Stimulated activated naive CD8-positive, alpha-beta T cell treated with anti-CD3 and anti-CD28 coated beads, Interleukin-15, amount 100 ng/mL, for 72 hours (primary cell): ENCODE measurements at places on chromosomes 2 and 18.

DNA sequence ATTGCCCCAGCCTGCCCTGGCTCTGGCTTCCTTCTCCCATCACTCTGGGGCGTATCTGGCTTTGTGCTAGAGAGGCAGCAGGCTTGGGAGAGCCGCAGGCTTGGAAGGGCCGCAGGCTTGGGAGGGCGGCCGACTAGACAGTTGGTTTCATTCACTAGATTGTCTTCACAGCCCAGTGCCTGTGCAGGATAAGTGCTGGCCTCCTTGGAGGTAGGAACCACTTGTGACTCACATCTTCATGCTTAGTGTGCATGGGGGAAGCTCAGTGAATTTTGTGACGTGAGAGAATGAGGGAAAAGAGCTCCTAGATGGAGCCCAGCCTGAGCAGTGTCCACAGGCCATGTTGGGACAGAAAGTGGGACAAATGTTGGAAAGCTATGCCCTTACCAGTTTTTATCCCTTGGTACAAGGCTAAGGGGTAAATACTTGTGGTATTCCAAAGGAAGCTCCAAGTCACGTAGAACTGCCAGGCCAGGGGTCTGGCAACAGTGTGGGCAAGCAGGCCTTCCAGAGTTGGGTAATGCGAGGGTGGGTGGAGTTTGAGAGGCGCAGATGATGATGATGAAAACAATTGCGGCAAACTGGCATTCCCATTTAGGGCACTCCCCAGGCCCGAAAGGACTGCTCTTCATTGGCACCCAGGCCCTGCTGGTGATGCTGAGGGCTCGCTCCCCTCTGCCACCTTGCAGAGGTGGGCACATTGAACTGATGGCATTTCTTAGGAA, 100.1 kb downstream of the DDX1 start:
- DNase-seq, result no peak

GRCh38 chr2:24626131-24626530, 135.1 kb downstream of the NCOA1 start:
- DNase-seq, result no peak

GRCh38 chr2:160565099-160565845, 71.7 kb upstream of the RBMS1 start:
- no peak for DNase-seq

DNA sequence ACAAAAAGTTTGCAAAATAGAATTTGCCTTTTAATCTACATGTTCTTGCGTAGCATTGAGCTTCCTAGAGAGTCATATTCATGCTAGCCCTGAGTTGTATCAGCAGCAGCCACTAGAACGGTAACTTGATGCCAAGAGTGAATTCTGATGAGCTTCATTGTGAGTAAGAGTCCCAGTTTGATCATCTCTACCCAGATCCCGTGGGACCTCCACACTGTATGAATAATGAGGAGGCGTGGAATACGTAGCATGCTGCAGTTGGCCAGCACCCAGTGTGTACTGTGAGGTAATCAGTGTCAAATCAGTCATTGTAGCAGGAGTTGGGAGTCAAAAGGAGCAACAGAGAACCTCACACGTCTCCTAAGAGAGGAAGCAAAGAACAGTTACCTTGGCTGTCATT, 197.9 kb downstream of the NEDD4L start:
- no peak for DNase-seq

GRCh38 chr2:239806758-239807434, 218.2 kb downstream of the NDUFA10 start:
- DNase-seq, result no peak

DNA sequence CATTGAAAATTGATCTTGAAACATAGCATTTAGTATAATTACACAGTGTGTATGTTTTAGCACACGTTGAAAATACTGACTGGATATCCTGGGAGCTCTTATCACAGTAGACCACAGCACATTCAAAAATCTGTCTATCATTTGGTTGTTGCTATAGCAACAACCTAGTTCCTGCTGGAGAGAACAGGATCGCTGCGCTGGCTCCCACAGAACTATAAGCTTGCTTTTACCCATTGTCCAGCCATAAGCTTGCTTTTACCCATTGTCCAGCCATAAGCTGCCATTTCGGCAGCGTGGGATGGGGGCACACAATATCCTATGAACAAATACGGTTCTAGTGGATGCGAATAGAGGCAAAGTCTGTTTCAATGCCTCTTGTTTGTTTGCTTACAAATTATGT, 70.4 kb upstream of the ST6GAL2 start:
- no peak for DNase-seq

DNA sequence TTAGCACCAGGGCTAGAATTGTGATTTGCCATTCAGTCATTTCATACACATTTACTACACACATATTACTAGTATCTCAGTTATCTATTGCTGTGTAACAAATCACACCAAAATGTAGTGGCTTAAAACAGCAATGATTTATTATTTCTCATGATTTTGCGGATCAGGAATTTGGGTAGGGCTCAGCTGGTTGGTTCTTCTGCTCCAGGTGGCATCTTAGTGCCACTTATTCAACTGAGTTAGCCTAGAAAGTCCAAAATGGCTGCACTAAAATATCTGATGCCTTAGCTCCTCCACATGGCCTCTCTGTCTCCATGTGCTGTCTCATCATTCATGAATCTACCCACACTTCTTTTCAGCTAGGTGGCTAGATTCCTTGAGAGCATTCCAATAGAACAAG, 107.1 kb downstream of the ZFP36L2 start:
- DNase-seq, result no peak

DNA sequence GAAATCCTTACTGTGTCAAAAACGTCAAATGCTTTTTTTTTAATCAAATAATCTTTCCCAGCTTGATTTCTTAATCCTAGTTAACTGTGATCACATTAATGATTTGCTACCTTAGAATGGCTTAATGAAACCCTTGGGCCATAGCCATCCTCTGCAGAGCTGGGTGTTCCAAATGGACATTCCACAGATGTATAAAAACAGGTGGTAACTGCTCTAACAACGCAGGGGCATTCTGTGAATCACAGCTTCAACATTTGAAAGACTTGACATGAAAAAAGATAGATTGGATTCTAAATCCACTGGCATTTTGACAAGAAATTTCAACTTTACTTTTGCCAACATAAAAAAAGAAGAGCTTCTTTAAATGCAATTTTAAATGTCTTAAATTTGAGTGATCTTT, 69.8 kb upstream of the RASGRP3 start:
- no peak for DNase-seq
